ENCODE measurements at places on chromosomes 2 and 18. TPM values are rescaled to one million over a fixed set of nuclear protein-coding genes. Genes with fewer than 3 reads are reported as not detected.

DNAH7 gene
- total RNA-seq = 16.8 TPM

PCARE gene
- total RNA-seq = 0.20 TPM

NCL gene
- 364 TPM for total RNA-seq

CNTNAP5 gene
- total RNA-seq = 70.1 TPM

LAMA3 gene
- 10.9 TPM for total RNA-seq

UGT1A5 gene
- not detected for total RNA-seq

CNDP1 gene
- total RNA-seq = 81.6 TPM

MERTK gene
- 25.4 TPM for total RNA-seq

SALL3 gene
- 13.1 TPM for total RNA-seq

- no peak for DNase-seq
These were observed 119.2 kb downstream of the BABAM2 start for GRCh38 chr2:28009732-28010131.

- no peak for DNase-seq
These were observed 80.3 kb downstream of the RTP5 start for GRCh38 chr2:241949736-241950412.

GRCh38 chr2:200367155-200367554, 60.7 kb downstream of the SPATS2L start:
- no peak for DNase-seq

GRCh38 chr2:56313500-56313921, 129.7 kb downstream of the CCDC85A start:
- DNase-seq = no peak

DNA sequence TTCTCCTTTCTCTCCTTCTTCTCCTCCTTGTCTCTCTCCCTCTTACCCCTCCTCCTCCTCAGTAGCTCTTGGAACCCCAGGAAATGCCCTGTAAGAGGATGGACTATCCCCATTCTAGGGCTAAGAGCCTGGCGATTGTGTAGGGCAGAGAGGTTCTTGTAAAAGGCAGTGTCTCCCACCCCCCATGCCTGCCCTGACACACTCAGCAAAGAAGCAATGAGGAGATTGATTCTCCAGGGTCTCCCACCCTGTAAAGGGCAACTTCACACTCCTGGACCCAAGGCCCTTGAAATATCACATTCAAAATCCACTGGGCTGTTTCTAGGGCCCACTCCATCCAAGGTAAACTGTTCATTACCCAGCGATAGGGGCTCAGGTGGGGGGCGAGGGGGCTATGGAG, 144.1 kb downstream of the INSIG2 start:
- DNase-seq = no peak

DNA sequence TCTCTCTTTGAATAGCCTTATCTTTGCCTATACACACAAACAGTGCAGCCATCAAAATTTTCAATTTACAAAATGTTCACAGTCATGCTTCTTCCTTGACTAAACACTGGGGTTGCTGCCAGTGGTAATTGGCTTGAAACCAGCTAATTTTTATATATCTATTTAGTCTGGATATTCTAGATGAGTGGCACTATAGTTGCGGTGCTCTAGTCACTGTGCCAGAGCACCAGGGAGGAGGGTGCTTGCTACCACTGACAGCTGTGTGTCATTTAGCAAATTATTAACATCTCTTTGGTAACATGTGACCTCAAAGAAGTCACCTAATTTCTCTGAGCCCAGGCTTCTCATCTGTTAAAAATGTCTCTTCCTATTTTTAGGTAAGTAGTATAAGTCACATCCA, 130.4 kb downstream of the MEIS1 start:
- DNase-seq = no peak

GRCh38 chr2:127516041-127516762, 10.1 kb downstream of the IWS1 start:
- peak; percentile 85 for DNase-seq

DNA sequence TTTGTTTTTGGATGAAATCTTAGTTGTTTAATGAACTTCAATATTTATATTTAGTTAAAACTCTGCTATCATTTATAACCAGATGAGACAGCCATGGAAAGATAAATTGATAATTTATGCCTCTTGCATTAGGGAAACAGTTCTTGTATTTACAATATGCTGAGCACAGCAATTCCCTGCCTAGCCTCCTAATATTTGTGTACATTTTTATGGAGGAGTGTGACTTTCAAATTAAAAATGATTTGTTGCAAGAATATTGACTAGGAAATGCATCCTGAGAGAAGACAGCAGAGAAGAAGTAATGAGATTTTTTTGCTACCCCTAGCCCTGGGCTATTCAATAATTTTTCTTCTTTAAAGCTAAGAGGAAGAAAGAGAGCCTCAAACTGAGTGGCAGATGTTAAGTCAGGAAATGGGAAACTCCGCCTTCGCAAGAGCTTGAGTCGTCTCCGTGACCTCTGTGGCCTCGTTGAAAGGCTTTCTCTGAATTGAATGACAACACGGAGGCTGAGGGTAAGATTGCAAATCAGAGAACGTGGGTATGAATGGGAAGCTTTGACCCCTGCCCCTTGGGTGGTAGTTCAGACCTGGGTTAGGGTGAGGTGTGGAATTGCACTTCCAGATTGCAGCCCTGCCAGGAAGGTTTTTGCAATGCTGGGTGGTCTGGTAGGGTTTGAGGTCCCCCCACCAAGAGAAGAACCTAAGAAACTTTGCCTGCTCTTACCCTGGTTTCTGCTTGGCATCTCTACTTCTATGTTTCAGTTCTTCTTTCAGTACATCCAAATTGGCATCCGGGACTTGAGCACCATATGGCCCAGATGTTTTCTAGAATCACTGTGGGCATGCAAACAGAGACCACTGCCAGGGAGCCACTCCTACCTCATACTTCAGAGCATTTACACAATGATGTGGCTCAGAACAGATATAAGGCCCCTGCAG, 210.3 kb upstream of the RBMS1 start:
- DNase-seq = no peak

DNA sequence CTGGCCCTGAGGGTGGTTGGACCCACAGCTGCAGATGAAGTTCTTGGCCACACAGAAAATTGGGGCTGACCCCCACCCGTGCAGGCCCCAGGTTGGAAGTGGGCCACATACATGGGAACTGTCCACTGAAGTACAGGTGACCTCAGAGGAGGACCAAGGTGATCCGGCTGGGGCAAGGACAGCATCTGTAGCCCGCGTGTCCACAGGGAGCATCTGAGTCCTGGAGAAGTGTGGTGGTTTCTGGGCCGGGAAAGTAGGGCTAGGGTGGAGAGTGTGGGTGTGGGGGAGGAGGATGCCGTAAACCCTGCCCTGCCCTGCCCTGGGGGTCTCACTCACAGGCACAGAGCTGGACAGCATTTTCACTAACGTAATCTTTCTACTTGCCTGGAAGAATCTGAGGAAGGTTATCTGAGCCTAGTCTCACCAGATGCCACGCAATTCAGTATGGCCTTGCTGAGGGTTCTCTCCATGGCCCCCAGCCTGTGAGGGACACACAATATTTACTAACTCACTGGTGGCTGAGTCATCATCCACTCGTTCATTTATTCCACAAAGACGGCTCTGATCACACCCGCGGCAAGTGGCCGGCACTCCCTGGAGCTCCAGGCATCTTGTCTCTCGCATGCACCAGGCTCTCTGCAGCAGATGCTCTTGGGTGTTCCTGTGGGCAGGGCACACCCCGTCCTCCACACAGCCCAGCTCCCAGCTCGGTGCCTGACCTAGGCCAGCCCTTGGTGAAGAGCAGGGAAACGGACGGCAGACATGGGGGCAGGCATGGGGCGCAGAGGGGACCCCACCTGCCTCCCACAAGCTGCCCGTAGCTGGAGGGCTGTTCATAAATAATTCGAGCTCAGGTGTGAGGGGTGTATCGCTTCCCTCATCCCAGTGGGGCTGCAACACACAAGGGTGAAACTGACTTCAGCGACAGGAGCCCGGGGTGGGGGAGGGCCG, 51.2 kb downstream of the INHBB start:
- no peak for DNase-seq

- no peak for DNase-seq
These were observed 3.8 kb upstream of the ROCK2 start for GRCh38 chr2:11348209-11348749.

DNA sequence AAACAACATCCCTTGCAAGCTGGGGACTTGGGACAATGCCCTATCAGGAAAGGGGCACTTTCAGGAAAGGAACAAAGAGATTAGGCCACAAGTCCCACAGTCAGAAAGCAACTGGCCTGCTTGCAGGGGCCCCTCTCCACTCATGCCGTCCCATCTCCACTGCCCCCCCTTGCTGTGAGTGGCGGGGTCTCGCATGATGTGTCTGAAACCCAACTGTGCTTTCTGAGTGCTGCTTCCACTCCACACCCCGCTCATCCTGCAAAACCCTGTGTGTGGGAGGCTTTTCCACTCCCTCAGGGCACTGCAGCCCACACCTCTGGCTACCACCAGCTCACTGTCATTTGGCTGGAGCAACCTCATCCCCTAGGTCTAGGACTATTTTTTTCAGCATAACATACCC, 7.9 kb downstream of the HS6ST1 start:
- DNase-seq = no peak

Measured in dorsolateral prefrontal cortex (tissue), 122 donors.